Stimulated activated CD4-positive, alpha-beta T cell treated with anti-CD3 and anti-CD28 coated beads, Interleukin-4, amount 100 ng/mL, for 4 hours (primary cell): ENCODE measurements at places on chromosomes 2 and 18.

- no peak for DNase-seq
Observed at GRCh38 chr2:193539188-193539587, 1344.5 kb upstream of the TMEFF2 start.

DNA sequence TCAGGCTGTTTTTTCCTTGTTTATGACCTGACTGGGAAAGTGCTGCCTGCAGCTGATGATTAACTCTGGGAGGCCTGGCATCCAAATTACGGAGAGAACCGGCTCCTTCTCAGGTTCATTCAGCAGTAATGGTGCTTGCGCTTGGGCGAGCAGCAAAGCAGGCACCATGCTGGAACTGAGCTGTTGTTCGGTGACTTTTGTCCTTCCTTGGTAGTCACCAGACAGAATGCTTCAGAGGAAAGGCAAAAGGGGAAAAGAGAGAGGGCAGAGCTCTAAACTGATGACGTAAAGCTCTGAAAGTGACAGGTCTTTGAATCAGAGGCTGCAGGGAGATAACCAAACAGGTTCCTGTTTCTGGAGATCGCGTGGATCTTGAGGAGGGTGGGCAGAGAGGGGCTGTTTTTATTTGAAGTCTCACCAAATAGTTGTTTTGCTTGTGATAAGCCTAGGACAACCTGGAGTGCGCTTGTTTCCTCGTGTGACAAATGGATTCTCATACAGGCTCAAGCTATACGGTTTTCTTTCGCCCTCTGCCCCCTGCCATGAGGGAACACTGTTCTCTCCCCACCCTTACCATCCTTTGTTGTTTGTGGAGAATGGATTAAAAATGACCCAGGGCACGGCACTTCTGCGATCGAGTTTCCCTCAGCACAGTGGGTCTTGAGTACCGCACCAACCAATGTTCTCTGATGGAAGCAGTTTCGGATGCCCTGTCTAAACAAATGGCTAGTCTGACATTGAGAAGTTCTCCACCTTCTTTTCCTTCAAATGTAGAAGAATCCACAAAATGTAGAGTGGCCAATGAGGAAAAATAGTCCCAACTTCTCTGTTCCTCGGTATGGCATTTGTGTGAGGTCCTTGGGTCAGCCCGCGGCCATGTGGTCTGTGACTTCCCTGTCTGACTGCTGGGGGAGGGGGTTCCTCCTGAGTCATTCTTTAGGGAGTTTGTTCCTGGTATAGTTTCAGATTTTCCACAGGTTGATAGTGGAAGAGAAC, 1.3 kb downstream of the RASGRP3 start:
- DNase-seq = no peak

- DNase-seq = no peak
Observed at GRCh38 chr18:62856294-62856693, 141.0 kb downstream of the PHLPP1 start.

DNA sequence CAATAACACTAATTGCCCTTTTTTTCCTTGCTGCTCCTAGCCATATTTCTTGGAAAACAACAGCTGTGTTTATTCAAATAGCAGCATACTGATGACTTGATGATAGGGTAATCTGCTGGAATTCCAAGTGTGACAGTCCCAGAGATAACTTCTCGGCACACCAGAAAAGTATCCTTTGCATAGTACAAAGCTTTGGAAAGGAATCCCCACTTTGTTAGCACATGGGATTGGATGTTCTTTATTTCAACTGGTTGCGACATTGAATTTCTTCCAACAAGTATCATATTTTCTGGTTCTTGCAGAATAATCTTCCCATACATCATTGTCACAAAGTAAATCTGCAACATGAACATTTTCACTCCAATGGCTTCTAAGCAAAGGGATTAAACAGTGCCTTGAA, 445.8 kb upstream of the ACVR2A start:
- no peak for DNase-seq

DNA sequence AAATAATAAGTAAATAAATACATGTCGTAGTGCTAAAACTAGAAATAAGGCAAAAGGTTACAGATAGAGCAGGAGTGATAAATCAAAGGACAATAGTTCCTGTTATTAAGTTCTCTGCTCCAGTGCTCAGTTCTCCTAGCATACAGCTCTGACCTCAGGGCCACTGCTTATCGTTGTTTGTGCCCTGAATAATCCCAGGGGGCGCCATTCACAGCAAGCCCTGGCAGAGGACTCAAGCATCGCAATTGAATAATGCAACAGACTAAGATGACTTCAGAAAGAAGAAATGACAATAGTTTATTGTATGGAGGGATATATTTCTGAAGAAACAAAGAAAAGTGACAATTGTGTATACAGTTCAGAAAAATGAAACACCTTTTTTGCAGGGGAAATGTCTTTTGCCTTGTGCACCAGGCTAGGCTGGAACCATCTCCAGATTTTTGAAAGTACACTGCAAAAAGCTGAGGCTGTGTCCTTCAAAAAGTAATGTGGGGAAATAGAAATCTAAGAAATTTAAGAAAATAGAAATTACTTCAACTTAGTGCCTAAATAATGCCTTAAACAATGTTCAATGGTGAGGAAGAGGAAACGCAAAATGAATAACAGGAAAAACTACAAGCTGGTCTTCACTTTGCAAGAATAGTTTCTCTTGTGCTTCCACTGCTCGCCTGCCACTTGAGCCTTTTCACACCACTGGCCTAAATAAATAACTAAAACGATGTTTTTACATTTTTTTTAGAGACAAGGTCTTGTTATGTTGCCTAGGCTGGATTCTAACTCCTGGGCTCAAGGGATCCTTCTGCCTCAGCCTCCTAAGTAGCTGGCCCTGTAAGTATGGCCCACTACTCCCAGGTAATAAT, 19.0 kb upstream of the CCNYL1 start:
- DNase-seq = peak; percentile 21

DNA sequence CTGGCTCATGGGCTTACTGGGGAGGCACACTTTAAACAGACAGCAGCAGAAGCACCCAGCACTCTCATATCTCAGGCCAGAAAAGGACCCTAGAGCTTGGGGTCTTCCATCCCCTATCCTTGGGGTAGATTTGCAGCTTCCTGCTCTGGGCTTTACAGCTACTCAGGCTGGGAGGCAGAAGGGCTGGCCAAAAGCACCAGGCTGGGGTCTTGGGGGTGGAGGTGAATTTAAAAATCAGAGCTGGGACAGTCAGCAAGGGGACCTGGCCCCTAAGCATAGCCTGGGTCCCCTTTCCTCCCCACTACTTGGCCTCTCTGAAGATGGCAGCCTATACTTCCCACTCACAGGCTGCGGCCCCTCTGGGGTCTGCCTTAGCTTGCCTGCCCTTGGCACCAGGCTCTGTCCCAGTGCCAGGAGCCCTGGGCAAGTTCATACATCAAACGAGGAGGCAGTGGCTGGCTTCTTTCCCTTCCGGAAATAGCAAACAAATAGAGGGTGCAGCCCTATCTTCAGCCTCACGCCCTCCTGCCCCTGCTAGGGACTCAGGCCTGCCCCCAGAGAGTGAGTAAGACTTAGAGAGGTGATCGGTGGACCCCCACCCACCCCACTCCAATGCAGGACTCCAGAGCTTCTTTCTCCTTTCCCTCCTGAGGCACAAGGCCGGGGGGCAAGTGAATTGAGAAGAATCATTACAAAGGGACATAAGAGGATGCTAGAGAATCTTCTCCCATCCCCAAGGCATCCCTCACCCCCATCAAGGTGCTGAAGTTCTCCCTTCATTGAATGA, 26.0 kb upstream of the TNS1 start:
- DNase-seq = no peak

GRCh38 chr2:228866781-228867180, 404.3 kb downstream of the PID1 start:
- DNase-seq = no peak

- no peak for DNase-seq
Observed at GRCh38 chr2:144705328-144706245, 185.7 kb upstream of the ZEB2 start.

- no peak for DNase-seq
Observed at GRCh38 chr2:46313063-46313462, 15.9 kb downstream of the EPAS1 start.

DNA sequence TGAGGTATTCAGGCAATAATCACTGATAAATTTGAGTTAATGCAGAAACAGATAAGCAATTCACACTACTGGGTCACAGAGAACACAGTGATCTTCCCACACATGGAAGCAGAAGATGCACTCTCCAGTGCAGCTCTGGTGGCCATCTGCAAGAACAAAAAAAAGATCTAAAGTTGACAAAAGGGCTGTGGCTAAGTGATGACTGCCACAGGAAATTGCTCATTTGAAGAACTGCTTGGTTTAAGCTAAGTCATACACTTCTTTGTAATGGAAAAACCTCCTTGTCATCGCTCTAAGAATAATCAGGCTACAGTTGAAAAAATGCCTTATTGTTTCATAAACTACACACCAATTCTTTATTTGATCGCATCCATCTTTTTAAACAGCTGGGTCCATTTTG, 115.1 kb downstream of the DTNB start:
- DNase-seq = peak; percentile 15

- no peak for DNase-seq
Observed at GRCh38 chr2:150485114-150485870, 2.2 kb downstream of the RND3 start.

DNA sequence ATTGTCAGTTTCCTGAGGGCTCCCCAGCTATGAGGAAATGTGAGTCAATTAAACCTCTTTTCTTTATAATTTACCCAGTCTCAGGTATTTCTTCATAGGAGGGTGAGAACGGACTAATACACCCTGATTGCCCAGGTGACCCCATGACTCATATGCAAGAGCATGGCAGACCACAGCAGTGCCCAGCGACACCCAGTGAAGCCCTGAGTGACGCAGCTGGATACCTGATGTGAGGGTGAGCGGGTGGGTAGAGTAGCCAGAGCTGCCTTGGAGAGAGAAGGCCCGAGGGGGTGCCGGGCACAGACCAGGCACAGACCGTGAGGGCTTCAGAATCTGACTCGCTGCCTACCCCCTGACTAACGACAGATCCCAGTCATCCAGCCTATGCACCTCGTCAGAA, 15.4 kb downstream of the ALPG start:
- no peak for DNase-seq

- no peak for DNase-seq
Observed at GRCh38 chr18:58239879-58240278, 195.9 kb downstream of the NEDD4L start.

DNA sequence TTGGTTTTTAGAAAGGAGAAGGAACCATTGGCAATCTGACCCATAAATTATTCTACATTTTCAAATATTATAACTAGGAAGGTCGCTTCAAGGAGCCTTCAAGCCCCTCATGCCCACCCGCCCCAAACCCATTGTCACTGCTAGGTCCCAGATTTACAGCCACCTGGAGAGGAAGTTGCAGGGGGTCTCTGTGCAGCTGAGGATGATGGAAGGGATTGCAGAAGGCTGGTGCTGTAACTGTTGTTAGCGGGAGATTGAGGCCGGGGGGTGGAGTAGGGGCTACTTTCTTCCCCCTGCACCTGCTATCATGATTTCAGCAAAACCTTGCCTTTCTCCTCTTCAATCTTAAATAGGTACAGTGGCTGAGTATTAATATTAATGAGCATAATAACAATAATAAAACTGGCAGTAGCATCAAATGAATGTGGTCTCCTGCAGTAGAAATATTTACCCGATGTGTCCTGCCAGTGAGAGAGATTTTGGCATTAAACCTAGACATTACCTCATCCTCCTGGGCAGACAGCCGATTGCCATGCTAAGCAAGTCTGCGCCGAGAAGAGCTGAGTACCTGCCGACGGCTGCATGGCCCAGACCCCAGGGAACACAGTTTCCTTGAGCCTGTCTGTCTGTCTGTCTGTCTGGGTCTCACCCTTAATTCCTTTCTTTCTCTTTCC, 225.4 kb downstream of the FAM210A start:
- no peak for DNase-seq

GRCh38 chr2:15243762-15244161, 317.4 kb downstream of the NBAS start:
- no peak for DNase-seq

GRCh38 chr18:6441200-6441599, 26.5 kb upstream of the L3MBTL4 start:
- DNase-seq = no peak

- no peak for DNase-seq
Observed at GRCh38 chr18:54359233-54359632, 1.5 kb downstream of the C18orf54 start.

DNA sequence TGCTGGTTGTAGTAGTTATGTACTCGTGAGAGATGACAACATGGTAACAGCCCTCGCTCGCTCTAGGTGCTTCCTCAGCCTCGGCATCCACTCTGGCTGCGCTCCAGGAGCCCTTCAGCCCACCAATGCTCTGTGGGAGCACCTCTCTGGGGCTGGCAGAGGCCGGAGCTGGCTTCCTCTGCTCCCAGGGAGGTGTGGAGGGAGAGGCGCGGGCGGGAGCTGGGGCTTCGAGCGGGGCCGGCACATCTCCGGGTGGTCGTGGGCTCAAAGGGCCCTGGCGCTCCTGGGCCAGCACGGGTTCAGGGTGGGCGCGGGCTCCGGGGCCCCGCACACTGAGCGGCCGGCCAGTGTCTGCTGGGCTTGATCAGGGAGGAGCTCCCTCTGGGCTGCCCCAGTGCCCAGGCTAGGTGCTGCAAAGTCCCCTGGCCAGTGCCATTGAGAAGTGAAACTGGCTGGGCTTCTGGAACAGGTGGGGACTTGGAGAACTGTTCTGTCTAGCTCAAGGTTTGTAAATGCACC, 1012.1 kb downstream of the CNTNAP5 start:
- DNase-seq = no peak

DNA sequence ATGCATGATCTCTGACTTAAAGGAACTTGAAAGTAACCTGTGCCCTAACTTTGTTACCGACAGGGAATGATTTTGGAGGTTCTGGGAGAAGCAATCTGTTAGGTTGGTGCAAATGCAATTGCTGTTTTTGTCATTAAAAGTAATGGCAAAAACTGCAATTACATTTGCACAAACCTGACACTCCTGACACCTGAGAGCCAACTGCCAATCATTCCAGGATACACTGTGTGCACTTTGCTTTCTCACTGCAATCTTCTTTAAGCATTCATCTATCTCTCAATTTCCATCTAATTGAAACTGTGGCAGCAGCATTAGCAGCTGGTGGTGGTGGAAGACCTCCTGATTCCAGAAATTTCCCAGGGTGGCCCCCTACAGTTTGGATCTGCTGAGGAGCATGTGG, 87.6 kb upstream of the CYP1B1 start:
- DNase-seq = no peak

- DNase-seq = no peak
Observed at GRCh38 chr2:3355951-3356569, 21.6 kb downstream of the EIPR1 start.

- DNase-seq = no peak
Observed at GRCh38 chr2:42194428-42194827, 25.3 kb downstream of the EML4 start.

DNA sequence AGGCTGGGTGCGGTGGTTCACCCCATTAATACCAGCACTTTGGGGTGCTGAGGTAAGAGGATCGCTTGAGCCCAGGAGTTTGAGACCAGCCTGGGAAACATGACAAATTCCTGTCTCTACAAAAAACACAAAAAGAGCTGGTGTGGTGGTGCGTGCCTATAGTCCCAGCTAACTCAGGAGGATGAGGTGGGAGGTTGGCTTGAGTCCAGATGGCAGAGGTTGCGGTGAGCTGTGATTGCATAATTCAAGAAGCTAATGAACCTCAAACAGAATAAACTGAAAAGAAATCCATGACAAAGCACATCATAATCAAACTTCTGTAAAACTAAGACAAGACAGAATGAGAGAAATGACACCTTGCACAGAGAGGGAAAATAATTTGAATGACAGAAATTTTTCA, 54.8 kb downstream of the SEMA4F start:
- no peak for DNase-seq

GRCh38 chr2:178385595-178386148, 65.3 kb downstream of the PRKRA start:
- no peak for DNase-seq

GRCh38 chr18:75031717-75032317, 177.1 kb downstream of the PTGR3 start:
- DNase-seq = no peak

GRCh38 chr2:37796481-37796880, 125.0 kb upstream of the CDC42EP3 start:
- no peak for DNase-seq
